ENCODE measurements at places on chromosomes 7 and 10.

GRCh38 chr10:34049887-34050286, 715.4 kb upstream of the NRP1 start:
- DNase-seq = no peak

DNA sequence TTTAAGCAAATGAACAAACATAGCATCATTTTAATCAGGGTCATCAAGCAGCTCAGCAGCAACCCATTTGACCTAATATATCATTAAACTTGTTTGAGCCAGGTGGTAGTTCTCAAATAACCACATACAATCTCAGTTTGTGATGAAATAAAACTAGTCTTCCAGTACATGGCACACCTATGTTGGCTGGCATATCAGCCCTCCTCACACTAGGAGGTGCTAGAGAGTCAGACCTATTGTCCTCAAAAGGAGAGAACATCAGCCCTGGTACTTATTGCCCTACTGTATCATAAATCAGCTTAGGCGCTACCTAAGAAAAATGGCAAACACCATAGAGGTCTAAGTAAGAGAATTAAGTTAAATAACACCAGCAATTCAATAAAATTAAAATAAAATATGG, 81.7 kb downstream of the CABCOCO1 start:
- no peak for DNase-seq

GRCh38 chr10:21314111-21314626, 211.3 kb downstream of the SKIDA1 start:
- DNase-seq = no peak

DNA sequence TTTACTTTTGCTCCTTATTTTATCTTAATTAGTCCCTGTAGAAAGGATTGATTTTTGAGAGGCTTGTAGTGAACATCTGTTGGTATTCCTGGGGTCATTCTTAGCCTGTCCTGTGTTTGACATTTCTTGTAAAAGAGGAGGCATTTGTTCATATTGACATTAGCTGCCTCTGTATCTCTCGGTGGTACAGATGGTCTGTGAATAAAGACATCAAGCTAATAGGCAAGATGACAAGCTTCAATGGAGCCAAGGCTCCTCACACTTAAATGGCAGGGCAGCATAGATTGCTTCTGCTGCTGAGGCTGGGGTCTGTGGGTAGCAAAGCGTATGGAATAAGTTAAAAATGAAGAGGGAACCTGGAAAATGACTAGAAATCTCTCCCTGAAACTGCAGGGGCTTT, 687.6 kb downstream of the LRMDA start:
- DNase-seq = no peak
